HAP-1 (cell line): ENCODE measurements at places on chromosomes 4 and X.

GRCh38 chr4:26787461-26788340 is 72.9 kb upstream of the STIM2 start:
- DNase-seq: no peak

DNA sequence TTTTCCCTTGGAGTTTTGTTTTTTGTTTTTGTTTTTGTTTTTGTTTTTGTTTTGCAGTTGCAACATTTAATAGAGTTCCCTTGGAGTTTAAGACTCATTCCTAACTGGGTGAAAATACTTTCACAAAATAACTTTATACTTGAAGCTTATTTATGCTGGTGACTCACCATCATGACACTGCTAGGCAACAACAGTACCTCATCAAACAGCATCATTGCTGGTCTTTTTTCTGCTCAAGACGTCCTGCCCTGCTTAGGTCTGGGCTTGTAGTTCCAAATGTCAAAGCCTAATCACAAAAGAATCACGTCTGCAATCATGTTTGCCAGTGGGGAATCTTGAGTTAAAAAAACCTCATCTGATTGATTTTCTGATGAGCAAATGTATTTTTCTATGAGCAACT is 105.7 kb upstream of the PRPS2 start:
- no peak for DNase-seq

DNA sequence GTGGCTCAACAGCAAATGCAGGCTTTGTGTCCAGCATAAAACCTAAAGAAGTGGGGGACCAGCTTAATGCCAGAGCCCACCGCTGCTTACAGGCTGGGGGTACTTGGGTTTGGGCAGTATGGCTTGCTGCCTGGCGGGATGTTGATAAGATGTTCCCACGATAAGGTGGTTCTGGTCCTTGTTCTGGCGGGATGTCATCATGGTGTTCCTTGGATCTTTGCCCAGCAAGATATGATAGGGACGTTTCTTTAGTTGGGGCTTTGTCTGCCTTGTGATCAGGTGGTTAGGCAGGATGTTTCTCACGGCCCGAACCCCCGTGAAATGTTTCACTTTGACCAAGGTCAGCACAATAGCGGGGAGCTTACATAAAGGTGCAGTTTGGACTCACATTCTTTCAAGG is 35.3 kb downstream of the PNPLA4 start:
- no peak for DNase-seq

DNA sequence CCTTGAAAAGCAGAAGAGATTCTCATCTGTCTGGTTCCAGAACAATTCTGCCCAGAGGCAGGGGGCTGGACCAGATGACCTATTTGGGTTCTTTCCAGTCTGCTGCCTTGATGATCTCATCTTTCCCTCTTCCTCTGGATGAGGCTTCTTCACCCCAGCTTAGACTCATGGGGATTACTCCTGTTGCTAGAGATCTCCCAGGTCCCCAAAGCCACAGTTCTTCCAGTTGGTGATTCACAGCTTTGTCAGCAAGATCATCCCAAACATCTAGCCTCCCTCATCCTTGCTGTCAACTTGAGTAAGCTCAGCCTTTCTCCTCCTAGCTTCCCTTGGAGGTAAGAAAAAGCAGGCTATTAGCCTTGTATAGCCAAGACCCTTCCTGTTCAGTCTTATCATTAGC is 64.2 kb upstream of the PJA1 start:
- DNase-seq: no peak

DNA sequence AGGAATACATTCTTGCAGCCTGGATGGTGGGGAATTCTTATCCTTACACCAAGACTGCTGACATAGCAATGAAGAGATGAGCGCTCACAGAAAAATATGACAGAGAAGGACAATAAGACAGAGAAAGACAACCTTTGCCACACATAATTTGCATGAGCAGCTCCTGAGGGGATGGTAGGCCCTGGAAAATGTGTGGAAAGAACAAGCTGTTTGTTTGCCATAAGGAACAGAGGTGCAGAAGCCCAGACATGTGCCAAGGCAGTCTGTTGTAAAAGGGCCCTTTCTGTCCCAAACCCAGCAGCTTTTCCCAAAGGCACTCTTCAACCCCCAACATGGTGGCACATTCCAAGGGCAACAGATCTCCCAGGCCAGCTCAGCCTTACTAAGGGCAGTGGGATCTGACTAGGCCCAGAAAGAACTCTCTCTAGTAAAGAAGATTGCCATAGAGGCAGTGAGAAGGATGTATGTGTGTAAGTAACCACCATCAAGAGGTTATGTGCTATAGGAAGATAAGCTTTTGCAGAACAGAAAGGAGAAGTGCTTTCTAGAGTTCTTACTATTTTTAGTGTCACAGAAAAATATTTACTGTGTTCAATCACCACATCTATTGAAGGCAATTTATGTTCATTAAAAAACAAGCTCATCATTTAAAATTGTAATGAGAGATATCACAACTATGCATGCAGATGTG is 287.0 kb upstream of the RASGEF1B start:
- DNase-seq: no peak

- peak; percentile 30 for DNase-seq
Measured at GRCh38 chrX:124378643-124379042, 32.3 kb downstream of the SH2D1A start.

- DNase-seq: peak; percentile 68
Measured at GRCh38 chrX:115565888-115566287, 4.9 kb downstream of the PLS3 start.

DNA sequence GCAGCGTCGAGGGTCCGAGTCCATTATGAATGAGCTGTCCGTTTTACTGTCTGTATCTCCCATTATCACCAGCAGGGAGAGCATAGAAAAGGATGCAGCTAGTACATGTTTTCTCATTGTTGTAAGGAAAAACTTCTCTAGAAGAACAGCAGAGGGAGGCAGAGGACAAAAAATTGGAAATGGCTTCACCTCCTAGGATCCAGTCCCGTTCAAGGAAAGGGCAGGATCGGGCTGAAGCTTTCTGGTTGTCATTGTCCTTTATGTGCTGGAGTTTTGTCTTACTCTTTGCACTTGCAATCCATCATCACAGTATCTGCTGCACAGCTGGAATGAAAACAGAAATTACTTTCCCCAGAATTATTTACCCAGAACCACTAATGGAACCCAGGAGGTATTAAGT is 14.7 kb downstream of the NDP start:
- peak; percentile 88 for DNase-seq

DNA sequence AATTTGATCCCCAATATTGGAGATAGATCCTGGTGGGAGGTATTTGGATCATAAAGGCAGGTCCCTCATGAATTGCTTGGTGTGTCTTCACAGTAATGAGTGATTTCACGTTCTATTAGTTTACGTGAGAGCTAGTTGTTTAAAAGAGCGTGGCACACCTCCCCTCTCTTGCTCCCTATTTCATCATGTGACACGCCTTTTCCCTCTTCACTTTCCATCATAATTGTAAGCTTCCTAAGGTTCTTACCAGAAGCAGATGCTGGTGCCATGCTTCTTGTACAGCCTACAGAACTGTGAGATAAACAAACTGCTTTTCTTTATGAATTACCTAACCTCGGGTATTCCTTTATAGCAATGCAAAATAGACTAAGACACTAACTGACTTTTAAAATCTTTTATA is 34.0 kb upstream of the FMR1 start:
- no peak for DNase-seq

DNA sequence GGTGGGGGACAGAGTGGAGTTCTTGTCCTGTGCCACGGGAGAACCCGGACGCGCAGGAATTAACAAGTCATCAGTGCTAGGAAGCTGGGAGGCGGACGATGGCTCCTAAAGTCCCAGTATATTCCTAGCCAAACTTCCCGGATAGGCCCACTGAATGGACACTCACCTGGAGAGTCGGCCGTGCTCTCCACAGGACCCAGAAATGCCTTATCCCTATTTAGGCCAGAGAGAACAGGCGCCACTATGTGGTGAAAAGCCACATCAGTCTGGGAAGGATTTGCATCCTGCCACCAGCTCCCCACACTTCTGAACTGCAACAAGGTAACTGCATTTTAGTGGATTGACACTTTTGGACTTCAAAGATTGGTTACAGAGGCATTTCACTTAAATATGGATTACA is 1.1 kb downstream of the CFAP299 start:
- DNase-seq: peak; percentile 46

DNA sequence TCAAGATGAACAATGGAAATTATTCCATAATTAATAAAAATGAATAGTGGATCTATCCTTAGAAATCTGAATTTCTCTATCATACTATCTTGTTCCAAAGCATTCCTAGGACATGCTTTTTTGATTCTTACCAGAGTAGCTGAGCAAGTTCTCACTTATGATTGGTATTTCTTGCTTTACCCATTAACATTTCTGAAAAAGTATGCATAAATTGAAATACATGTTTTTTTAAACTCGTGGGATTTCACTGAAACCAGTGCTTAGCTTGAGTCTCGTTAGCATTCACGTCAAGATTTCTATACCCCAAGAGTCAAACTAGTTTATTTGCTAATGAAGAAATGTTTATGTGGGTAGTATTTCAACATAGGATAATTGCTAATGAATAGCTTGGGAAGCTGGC is 89.0 kb downstream of the ELOVL6 start:
- no peak for DNase-seq

DNA sequence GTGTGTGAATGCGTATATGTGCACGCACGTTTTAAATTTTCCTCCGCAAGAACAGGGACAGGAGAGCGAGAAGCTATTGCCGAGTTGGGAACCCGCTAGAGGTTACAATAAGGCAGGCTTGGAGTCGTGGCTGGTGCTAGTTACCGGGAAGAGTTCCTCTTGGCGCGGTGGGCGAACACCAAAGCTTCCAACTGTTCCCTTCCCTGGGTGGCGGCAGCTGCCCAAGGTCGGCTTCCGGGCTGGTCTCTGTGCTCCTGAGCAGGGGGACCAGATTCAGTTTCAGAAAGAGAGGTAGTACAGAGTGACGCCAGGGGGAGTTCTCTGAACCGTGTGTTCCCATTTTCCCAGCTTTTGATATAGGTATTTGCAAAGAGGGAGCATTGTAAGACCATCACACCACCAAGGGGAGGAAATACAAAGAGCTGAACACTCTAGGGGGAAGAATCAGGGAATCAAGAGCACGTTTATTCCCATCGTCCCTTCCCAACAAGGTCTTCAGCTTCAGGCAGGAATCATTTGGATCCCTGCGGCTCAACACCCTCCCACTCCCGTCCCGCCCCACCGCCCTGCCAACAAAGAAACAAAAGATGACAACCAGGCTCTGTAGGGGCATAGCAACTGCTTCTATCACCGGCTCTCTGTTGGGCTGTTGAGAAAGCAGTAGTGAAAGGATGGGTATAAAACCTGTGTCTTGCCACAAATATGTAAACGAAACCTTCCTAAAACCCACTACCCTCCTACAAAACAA is 113.6 kb upstream of the TEX13C start:
- DNase-seq: peak; percentile 59

GRCh38 chr4:101014417-101014816 is 332.9 kb downstream of the PPP3CA start:
- DNase-seq: no peak

DNA sequence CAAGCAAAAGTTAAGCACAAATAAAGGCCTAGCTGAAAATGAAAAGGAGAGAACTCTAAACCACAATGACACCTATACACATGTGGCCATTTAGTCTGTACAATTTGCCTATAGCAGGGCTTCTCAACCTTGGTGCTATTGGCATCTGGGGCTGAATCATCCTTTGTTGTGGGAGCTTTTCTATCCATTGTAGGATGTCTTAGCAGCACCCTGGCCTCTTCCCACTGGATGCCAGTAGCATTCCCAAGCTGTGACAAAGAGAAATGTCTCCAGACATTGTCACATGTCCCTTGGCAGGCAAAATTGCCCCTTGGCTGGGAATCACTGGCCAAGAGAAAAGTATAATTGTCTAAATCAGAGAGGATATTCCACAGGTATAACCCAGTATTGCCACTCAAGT is 13.5 kb upstream of the PRPS2 start:
- DNase-seq: no peak

DNA sequence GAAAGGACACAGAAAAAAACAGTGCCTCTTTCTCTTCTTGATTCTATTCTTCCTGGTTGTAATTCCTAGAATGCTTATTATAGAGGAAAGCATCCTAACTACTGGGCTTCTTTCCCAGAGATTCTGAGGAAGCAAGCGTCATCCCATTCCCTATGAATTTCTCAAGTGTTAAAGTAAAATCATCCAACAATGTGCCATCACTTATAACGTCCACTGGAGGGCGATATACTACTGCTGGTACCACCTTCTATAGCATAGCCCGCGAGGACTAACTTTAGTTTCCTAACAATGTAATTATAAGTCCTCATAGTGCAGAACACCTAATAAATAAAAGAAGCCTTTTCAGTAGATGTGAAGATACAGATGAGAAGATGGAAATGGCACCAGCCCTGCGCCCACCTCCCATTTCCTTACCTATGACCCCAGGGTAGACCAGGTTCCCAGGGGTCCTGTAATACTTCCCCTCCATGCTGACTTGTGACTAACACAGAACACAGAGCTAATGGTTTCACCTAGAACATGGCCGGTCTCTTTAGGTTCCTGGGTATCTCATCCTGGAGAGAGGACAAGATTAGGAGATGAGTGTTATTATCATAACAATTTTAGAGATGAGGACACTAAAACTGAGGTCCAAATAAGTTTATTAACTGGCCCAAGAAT is 4.2 kb downstream of the CENPVL3 start:
- DNase-seq: peak; percentile 16

- no peak for DNase-seq
Measured at GRCh38 chr4:8745005-8745790, 126.4 kb downstream of the HMX1 start.

- no peak for DNase-seq
Measured at GRCh38 chr4:162352580-162353107, 188.8 kb upstream of the FSTL5 start.
